ENCODE measurements at places on chromosomes 12 and 14.

GRCh38 chr14:72652179-72652578 is 241.7 kb downstream of the DPF3 start:
- no peak for DNase-seq

- DNase-seq: no peak
Observed at GRCh38 chr12:120651821-120652220, 11.4 kb downstream of the CABP1 start.

GRCh38 chr12:69396041-69396440 is 36.5 kb downstream of the YEATS4 start:
- no peak for DNase-seq

GRCh38 chr12:9856894-9857293 is 12.3 kb downstream of the CLEC2B start:
- no peak for DNase-seq

DNA sequence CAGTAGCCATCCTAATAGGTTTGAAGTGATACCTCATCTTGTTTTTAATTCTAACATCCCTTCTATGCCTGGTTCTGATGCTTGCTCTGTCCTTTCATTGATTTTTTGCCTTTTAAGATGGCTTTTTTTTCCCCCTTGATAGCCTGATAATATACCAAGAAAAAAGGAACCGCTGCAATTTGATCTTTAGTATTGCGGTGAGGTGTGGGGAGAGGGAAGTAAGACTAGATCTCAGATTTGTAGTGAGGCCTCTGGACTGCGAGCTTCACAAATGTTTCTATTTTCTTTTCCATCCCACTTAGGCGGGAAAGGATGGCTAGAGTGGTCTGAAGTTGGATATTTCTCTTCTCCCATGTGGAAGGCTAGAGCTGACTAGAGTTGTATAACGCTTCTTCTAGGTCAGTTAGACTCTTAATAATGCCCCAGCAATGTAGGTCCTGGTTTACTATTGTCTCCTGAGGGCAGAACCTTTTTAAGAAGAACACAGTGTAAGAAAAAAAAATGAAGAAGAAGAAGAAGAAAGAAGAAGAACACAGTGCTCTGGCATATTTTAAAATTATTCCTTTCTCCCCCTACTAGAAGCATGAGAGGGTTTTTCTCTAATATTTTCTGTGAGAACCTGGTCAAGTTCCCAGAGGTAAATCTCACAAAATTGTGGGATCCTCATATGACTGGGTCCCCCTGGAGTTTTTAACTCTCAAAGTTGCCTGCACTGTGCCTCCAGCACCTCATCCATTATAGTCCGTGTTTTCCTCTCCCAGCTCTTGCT is 11.9 kb upstream of the KLRB1 start:
- DNase-seq: no peak

DNA sequence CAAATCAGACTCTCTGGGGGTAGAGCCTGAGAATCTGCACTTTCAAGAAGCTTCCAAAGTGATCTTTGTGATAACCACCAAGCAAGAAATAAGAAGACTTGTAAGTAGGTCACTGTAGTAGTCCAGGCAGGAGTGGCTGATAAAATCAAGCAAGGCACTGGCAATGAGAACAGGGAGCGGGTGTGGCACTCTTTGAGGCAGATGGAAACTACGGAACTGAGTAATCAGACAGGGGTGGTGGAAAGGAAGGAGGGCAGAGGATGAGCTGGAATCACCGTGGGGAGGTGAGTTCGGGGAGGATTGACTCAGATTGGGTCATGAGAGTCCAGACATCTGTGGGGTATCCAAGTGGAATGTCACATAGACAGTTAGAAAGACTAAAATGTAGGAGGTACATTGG is 44.4 kb upstream of the PLXNC1 start:
- no peak for DNase-seq

DNA sequence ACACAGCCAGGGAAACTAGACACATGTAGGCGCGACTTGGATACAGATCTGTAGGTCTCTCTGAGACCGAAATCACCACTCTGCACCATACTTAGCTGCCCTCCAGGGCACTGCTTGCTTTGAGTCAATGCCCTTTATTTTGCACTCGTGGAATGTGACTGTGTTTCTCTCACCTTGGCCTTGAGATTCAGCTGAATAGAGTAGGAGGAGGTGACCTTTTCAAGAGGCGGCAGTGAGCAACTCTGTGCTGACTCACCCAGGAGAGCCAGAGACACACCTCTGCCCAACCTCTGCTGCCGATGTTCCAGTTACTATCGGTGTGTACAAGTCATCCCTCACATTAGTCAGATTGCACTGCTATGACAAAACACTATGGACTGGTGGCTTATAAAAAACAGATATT is 583.4 kb downstream of the VRK1 start:
- DNase-seq: no peak

DNA sequence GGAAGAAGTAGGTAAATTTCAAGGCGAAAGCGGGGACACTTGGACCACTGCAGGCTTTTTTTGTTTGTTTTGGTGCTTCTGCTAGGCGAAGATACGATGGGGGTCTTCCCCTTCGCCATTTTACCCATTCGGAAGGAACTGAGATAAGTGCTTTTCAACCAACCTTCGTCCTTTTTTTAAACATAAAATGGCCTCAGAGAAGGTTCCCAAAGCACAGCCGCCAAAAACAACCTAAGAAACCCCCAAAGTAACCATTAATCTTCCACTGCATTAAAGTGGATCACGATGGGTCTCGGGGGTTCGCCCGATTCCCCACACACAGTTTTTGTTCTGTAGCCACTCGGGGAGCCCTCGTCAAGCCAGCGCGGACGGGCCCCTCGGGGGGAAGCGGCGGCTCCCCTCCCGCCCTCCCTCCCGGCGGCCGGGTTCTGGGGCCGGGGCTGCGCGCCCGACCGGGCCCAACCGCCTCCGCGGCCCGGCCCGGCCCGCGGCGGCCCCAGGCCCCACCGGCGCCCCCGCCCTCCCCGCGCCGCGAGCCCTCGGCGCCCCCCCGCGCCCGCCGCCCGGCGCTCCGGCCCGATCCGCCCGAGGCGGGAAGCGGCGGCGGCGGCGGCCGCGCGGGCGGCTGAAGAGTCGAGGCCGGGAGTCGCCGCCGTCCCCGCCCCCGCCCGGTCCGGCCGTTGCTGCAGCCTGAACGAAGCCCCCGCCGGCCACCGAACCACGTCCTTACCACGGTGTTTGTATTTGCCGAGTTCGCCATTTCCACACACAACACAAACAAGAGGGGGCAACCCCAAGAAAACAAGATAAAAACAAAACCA is 790 bp downstream of the GTF2A1 start:
- peak; percentile 53 for DNase-seq

GRCh38 chr14:56580221-56580711 is 668 bp downstream of the TMEM260 start:
- DNase-seq: peak; percentile 56

GRCh38 chr12:107399046-107399445 is 286.6 kb upstream of the PWP1 start:
- no peak for DNase-seq

GRCh38 chr14:30078811-30079402 is 151.3 kb upstream of the PRKD1 start:
- DNase-seq: no peak

- no peak for DNase-seq
Observed at GRCh38 chr14:75522224-75522982, at the start of gene BATF. BATF (plus strand) TSS chr14:75522469; CDS start chr14:75522683, 214 bp downstream.

- DNase-seq: no peak
Observed at GRCh38 chr12:48994224-48995085, 4.7 kb downstream of the DDN start.

- peak; percentile 13 for DNase-seq
Observed at GRCh38 chr12:101570047-101570446, 24.7 kb upstream of the MYBPC1 start.

GRCh38 chr12:59066445-59066844 is 146.1 kb upstream of the LRIG3 start:
- no peak for DNase-seq

GRCh38 chr14:75350505-75351060 is 72.0 kb downstream of the FOS start:
- DNase-seq: no peak

Measured in NCI-H2081 (cell line).